Mammary epithelial cell (primary cell): ENCODE measurements at places on chromosomes 11 and 22. TPM values are rescaled to one million over a fixed set of nuclear protein-coding genes. Genes with fewer than 3 reads are reported as not detected.
A peak's percentile ranks its signal among the peaks of the same experiment; 100 is the strongest.

DNA sequence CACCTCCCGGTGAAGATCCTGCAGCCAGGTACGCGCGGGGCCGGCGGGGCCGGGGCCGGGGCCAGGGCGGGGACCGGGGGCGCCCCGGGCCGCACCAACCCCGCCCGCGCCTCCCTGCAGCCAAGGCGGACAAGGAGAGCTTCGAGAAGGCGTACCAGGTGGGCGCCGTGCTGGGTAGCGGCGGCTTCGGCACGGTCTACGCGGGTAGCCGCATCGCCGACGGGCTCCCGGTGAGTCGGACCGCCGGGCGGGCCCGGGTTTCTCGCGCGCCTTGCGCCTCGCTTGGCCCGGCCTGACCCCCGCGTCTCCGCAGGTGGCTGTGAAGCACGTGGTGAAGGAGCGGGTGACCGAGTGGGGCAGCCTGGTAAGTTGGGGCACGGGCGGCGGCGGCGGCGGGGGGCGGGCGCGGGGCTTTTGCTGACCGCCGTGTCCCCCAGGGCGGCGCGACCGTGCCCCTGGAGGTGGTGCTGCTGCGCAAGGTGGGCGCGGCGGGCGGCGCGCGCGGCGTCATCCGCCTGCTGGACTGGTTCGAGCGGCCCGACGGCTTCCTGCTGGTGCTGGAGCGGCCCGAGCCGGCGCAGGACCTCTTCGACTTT, 531 bp downstream of the PIM3 start:
- DNase-seq, result peak; percentile 61

- DNase-seq, result no peak
Observed at GRCh38 chr11:64853709-64854108, 9.3 kb upstream of the CDC42BPG start.

DNA sequence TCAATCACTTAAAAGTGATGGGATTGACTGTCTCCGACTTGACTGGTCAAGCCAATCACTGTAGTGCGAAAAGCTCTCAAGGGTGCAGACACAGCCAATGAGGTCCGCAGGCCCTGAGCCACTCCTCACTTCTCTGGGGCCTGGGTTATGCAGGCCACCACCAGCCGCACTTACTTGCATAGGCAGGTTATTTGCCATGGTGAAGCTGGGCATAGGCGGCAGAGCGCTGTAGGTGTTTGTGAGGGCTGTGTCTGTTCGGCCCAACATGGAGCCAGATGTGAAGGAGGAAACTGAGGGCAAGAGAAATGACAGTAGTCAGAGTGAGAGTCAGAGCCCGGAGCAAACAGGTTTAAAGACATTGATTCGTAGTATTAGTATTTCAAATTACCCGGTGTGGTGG, 17.9 kb downstream of the PAX6 start:
- no peak for DNase-seq

DNA sequence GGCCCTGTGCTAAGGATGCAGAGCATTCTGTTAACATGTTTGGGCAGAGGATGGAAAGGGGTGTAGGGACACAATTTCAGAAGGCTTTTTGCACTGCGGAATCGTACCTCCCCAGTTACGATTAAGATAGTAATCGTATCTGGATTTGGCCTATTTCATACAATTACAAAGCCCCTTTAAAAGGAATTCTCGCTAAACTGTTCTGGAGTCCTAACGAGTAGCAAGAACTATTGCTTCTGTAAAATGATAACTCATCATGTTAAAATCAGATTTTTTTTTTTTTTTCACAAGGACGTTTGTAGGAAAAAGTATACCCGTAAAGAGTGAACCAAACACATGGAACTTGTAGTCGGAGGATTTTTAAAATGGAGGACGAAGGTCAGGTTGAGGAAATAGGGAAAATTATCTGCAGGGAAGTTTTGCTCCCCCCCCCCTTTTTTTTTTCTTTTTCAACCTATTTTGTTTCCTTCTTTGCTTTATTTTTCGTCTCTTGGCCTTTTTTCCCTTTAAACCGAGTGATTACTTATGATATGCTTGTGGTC, 934 bp downstream of the HSD17B12 start:
- DNase-seq, result peak; percentile 36

GRCh38 chr11:104163100-104164027, 583 bp downstream of the PDGFD start:
- DNase-seq, result peak; percentile 35

DNA sequence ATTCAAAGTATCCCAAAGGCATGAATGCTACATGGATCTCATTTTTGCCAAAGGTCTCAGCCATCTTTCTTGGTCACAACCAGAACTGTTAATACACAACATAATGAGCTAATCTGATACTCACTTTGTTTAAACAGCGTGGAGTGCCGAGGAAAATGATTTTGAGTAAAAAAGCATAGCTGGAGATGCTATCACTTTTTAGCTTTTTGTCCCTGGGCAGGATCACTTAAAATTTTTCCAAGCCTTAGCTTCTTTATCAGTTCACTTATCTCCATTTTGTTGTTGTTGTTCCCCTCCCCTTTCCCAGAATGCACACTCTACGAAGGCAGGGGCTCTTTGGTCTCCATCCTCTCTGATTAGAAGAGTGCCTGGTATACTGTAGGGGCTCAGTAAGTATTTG, 229.3 kb upstream of the NARS2 start:
- no peak for DNase-seq

GRCh38 chr11:22157531-22157930, 35.4 kb upstream of the ANO5 start:
- DNase-seq, result no peak

Gene TMEM191B
- total RNA-seq, result 0.50 TPM

Gene BTG4
- total RNA-seq, result not detected in 2 replicates

Gene GALNT18
- 15.4 and 25.0 TPM in 2 replicates for total RNA-seq

Gene MPPED2
- not detected in 2 replicates for total RNA-seq

Gene SLC22A12
- not detected for total RNA-seq
